Eye (tissue), 1 donor: ENCODE measurements at places on chromosomes 7 and 10.

GRCh38 chr7:136067277-136067676 is 90.1 kb upstream of the MTPN start:
- DNase-seq: no peak

GRCh38 chr10:84294766-84295447 is 33.5 kb upstream of the CCSER2 start:
- DNase-seq: no peak

DNA sequence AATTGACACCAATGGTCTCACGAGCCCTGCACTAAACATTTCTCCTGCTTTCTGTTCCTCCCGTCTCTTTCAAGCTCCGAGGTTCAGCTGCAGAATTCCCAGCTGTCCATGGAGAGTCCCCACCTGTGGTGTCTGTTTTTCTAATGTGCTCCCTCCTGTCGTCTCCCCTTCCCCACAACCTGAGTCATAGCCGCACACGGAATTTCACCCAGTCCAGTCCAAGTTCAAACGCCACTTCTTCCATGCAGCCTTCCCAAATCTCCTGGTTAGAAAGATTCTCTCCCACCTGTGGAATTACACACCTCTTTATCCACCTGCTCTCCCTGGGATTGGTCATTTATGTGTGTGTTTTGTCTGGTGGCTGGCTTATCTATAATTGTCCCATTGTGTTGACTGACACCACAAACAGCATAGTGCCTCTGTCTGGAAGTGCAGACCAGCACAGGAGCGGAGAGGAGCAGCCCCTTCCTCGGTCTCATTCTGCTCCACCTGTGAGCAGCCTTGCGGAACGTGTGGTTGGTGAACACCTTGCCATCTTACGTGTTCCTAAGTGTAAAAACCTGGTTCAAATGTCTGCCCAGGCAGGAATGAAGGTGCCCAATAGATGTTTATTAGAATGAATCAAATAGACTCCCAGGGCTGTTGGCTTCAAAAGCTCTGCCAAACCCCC is 3.3 kb upstream of the DIP2C start:
- DNase-seq: no peak

DNA sequence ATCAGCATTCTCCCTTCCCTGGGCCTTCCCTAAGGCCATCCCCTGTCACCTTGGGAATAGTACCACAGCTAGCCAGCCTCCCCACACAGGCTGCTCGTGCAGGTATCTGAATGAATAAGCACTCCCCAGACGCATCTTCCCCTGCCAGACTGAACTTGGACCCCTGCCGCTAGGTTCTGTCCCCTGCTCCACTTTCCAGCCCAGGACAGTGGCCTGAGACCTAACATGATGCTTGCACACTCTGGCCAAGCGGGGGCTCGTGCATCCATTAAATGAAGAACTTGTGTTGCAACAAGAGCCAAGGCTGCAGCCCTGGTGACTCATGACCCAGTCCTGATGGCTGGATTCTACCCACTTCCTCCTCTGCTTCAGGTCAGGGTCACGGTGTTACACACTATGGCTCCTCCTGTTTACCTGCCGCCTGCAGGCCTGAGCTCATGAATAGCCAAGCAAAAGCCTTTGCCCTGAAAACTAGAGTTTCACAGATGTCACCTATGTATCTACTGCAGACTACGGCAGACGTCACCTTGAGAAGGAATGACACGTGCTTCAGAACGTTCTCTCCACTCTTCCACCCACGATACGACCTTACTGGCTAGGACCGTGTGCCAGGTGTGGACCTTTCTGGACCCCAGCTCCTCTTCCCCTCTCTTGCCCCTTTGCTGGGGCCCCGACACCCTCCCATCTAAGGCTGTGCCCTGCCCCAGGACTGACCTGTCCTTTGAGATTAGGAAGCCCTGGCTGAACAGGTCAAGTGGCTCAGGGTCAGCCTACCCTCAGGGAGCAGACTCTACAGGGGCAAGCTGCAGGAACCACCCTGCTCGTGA is 6.5 kb downstream of the ASB13 start:
- DNase-seq: no peak

DNA sequence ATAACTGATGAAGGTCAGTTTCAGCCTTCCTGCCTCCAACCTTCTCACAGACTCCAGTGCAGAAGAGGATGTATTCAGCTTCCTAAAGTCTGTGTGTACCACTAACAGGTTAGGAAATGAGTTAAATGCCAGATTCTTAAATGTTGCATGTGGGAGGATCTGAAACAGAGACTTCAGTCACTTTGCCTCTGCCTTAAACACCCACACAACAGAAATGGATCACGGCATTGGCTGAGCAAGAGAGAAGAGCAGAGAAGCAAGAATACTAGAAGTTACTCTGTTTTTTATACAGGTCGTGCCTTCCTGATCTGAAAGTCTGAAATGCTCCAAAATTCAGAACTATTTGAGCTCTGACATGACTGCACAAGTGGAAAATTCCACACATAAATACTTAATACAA is 98.9 kb upstream of the ARHGAP21 start:
- no peak for DNase-seq

DNA sequence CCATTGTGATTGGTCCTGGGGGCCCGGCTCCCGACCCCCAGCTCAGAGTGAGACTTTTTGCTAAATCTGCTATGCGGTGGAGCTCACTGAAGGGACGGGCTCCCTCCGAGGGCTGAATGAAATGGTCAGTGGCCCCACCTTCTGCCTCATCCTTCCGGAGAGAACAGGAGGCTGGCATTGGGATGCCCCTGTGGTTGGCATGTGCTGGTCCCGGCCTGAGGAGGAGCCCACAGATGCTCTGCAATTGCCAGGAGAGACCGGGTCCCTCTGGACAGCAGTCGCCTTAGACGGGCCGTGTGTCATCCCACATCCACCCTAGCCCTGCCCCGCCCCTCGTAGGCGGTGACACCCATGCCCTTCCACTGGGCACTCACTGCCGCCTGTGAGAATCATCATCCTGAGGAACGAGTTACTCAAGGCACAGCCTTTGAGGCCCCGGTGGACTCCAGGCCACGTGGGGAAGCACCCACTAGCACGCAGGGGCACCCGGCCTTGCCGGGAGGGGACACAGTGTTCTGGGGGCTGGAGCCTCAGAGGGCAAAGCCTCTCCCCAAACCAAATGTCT is 21.2 kb upstream of the DPYSL4 start:
- no peak for DNase-seq

DNA sequence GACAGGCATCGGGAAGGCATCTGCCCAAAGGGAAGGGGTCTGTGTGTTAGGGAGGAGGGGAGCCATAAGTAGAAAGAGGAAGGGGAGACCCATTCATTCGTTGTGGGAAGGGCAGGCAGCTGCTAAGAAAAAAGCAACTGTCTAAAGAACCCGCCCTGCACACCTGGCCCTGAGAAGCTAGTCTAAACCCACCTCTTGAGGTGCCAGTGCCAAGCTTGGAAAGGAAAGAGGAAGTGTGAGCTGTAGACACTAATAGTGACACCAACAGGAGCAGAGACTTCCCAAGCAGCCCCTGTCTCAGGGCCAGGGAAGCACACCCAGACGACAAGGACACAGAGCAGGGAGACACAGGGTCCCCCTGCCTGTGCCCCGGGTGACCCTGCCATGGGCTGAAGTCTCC is 40.8 kb upstream of the PRSS58 start:
- DNase-seq: no peak

- DNase-seq: no peak
These were observed 9.1 kb downstream of the WDR86 start for GRCh38 chr7:151400626-151401315.

GRCh38 chr7:40221836-40222235 is 87.0 kb downstream of the SUGCT start:
- no peak for DNase-seq

GRCh38 chr7:47202146-47202783 is 379.6 kb downstream of the TNS3 start:
- DNase-seq: no peak

DNA sequence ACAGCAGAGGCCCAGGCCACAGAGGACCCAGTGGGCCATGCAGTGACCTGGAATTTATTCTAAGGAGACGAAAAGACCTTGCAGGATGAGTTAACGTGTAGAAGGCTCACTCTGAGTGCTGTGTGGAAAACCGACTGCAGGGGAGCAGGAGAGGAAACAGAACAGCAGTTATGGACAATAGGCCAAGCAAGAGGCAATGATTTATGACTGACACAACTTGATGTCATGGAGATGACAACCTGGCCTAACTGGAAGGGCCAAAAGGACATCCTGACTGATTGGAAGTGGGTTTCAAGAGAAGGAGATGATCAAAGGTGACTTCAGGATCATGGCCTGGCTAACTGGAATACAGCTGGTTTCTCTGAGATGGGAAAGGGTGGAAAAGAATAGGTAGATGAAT is 70.2 kb upstream of the RAPGEF5 start:
- DNase-seq: no peak

GRCh38 chr10:119466655-119467054 is 75.9 kb downstream of the RGS10 start:
- DNase-seq: no peak

- DNase-seq: no peak
These were observed 60.6 kb upstream of the CSTF2T start for GRCh38 chr10:51759896-51760534.

GRCh38 chr7:44980393-44981034 is 1.7 kb upstream of the MYO1G start:
- no peak for DNase-seq

DNA sequence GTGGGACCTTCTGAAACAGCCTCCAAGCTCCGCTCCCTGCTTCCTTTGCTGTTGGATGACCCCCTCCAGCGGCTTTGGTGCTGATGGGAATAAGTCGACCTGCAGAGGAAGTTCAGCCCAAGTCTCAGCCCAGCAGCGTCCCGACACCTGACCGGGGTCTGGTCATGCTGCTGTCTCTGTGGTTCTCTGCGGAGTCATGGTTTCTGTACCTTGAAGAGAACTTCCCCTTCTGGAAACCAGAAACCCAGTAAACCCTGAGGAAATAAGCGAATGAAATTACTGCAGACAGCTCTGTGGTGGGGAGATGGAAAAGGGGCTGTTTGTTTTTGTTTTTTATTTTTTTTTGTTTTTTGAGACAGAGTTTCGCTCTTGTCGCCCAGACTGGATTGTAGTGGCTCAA is 18.3 kb upstream of the ZNF12 start:
- no peak for DNase-seq

GRCh38 chr10:129993621-129994020 is 29.5 kb upstream of the EBF3 start:
- no peak for DNase-seq

DNA sequence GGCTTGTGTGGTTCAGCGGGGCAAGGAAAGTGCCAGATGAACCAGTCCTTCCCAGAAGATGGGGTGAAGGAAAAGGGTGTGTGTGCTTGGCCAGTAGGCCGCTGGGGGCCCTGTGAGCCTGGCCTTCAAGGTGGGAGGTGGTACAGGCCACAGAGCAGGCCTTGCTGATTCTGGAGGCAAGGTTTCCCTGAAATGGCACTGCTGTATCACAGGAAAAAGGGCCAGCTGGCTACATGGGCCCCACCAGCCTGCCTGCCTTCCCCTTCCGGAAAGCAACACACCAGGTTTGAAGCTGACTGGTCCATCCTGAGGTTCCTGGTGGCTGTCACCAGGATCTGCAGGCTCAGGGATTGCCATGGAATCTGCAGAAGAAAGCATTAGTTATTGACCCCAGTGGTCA is 12.5 kb downstream of the MMRN2 start:
- DNase-seq: no peak

DNA sequence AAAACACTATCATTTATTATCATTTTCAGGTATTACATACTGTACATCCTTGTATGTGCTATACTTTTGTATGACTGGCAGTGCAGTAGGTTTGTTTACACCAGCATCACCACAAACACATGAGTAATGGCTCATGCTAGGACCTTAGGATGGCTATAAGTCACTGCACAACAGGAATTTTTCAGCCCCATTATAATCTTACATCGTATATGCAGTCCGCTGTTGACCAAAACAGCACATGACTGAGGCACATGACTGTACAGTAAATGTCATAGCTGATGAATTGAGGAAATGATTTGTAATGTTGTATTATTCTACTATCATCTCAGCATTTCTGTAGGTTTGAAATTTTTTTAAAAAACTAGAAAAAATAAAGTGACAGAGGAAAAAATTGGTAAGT is 38.6 kb downstream of the BPGM start:
- DNase-seq: no peak

GRCh38 chr10:109968953-109969759 is 38.6 kb upstream of the ADD3 start:
- no peak for DNase-seq

DNA sequence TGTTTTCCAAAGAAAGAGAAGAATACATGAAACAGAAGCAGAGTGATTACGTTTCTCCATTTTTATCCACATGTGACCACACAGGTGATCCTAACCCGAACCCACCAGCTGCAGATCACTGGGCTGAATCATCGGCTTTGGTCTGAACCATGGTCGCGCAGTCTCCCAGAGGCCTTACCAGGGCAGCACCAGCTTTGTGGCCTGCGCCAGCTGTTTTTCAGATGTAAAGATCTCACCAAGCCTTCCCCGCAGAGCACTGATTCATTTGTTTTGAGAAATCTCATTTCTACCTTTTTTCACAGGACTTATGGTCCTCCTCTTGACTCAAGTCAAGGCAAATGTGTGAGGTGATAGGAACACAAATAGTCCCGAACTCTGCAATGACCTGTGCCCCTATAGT is 207.0 kb upstream of the PPP2R2D start:
- no peak for DNase-seq

DNA sequence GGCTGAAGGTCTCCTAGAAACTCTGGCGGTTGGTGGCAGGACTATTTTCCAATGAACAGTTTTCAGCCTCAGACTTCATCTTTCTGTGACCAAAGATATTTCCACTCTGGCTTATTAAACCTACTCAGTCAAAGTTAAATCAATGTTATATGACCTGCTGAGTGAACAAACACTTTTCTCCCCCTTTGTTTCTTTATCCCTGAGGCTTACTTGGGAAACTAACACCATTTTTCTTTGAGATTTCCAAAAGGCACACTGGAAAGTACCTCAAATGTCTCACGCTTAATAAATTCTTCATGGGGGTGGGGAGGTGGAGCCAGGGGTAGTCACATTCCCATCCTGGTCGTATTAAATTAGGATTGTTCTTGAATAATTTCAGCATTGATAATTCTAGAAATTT is 1.8 kb downstream of the TMEM26 start:
- no peak for DNase-seq

GRCh38 chr7:2306688-2307087 is 7.6 kb downstream of the SNX8 start:
- DNase-seq: no peak

DNA sequence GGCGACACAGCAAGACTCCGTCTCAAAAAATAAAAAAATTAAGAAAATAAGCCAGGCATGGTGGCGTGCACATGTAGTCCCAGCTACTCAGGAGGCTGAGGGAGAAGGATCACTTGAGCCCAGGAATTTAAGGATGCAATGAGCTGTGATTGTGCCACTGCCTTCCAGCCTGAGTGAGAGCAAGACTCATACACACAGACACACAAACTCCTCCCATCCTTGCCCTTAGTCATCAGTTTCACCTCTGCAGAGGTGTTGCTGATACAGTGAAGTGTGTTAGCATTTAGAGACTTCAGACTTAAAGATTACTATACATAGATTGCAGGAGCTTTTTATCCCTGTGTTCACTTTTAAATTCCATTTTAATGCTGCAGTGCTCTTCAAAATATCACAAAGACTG is 5.5 kb upstream of the H2AZ2 start:
- DNase-seq: no peak
